ENCODE measurements at places on chromosomes 5 and 9.

GRCh38 chr5:149935431-149935901 is 9.1 kb downstream of the PDE6A start:
- ATAC-seq, result no peak

- no peak for ATAC-seq
These were observed 9.2 kb downstream of the INSYN2B start for GRCh38 chr5:169970911-169971765.

DNA sequence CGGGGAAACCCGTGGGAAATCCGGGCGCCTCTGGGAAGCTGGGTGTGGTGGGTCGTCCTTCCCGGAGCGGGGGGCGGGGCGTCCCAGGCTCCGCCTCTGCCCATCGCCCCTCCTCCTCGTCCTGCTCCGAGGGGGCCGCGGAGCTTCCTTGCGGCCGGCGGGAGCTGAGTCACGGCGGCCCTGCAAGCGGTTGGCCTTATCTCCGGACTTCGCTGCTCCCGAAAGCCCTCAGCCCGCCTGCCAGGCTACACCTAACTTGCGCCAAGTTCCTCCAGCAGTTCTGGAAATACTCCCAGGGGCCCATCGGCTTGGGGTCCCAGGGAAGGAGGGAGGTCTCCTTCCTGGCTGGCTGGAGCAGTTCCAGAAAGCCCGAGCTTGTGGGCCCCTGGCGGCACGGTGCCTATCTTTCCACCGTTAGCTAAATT is 54.1 kb upstream of the CDKN2AIPNL start:
- ATAC-seq, result peak; percentile 92

DNA sequence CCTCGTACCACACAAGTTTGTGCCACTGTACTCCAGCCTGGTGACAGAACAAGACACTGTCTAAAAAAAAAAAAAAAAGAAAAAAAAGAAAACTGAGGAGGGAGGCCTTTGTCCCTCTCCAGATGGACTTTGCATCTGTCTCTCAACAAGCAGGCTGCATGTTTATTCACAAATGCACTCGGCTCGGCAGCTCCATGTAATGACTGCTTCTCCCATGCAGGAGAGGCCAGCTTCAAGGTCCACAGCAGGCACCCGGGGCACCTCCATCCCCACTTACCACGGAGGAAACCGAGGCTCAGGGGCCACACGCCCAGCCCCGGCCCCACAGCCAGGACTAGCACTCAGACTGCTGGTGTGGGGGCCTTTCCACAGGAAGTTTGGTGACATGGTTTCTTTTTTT is 13.1 kb upstream of the NCS1 start:
- no peak for ATAC-seq

GRCh38 chr5:149228618-149229297 is 42.9 kb upstream of the AFAP1L1 start:
- ATAC-seq, result no peak

DNA sequence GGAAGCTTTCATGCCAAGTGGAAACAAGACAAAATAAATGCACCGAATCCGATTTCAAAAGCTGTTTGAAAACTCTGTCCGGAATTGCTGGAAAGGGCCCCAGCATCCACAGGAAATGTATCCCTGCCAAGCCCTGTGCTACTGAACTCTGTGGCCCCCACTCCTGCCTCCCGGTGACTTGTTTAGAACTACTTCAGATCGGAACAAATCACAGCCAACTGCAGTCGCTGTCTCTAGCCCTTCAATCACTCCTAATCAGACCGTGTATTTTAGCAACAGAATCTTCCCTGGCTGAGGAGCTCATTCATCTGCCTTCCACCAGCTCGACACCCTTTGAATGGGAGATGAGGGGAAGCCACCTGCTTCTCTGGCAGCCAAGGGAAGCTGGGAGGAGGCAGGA is 94.1 kb downstream of the KCNIP1 start:
- ATAC-seq, result no peak

DNA sequence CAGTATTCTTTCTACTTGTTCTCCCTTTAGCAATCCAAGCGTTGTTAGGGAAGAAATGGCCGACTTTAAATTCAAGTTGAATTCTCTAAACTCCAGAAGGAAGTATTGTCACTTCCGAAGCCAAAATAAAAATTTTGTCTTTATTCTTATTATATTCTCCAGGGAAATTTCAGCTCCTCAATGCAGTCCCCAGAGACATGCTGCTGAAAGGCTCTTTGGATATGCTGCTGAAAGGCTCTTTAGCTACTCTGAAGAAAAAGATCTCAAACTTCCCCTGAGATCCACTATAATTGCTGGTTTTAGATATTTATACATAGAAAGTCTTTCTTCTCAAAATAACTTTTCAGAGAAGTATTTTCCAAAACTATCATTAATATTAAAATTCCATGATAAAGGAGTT is 92.3 kb upstream of the PARP8 start:
- ATAC-seq, result no peak

- no peak for ATAC-seq
These were observed 798 bp downstream of the MEGF9 start for GRCh38 chr9:120713257-120714087.

DNA sequence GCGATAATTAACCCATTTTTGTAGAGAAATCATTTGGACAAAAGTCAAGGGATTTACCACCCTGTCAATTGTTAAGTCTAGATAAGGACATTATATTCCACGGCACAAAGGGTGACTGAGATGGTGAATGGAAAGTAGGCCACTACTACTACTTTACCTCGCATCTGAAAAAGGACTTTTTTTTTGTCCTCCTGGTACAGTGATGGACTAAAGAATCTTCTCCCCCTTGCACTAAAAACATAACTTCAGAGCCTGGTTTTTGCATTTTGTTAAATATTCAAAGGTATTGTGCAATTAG is 147.5 kb downstream of the EBF1 start:
- no peak for ATAC-seq

DNA sequence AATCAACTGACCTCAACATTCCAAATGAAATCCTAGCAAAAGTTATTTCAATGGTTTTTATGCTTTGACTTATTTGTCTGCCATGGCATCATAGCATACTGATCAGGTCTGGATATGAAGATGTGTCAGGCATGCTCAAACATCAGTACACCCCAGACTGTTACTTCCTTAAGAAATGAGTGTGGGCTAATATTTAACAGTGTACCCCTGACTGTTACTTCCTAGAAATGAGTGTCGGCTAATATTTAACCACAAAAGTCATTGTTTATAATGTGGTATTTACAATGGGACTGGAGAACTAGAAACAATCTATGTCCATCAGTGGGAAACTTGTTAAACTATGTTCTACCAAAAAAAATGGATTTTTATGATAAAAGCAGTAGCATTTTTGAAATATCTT is 38.1 kb upstream of the HNRNPA0 start:
- ATAC-seq, result no peak

GRCh38 chr5:154254896-154255295 is 64.4 kb downstream of the GALNT10 start:
- ATAC-seq, result no peak

DNA sequence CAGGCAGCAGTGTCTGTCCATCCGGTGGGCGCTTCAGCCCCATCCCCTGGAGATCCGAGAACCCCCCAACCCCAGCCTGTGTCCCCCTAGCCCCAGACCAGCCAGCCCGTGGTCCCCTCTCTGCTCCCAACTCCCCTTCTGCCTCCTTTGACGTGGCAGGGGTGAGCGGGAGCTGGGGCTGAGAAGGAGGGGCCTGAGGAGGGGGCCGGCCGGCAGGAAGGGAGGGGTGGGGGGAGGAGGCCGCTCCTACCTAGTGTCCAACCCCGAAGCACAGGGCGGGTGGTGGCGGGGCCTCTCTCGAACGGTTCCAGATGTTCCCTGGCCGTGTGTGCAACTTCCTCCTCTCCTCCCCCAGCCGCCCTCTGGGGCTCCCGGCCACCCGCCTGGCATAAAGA is 31.0 kb downstream of the GOLGA2 start:
- no peak for ATAC-seq

GRCh38 chr9:34211395-34211794 is 32.6 kb downstream of the UBAP1 start:
- no peak for ATAC-seq

DNA sequence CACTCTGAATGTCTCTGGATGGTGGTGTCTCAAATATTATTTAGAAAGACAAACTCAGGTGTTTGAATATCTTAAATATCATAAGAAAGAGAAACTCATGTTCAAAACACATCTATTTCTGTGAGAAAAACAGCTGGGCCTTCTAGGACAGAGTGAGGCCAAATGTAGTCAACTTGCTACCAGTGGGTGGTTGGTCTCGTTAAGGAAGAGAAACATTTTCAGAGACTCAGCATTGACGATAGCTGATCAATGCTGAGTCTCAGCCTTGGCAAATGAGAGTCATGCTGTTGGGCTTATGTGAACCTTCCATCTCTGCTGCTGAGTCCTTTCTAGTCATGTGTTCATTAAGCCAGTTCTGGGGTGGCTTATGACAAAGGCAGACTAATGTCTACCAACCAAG is 418.0 kb downstream of the CETN3 start:
- ATAC-seq, result no peak

- ATAC-seq, result no peak
These were observed 66.2 kb downstream of the PDE6A start for GRCh38 chr5:149878371-149878770.

DNA sequence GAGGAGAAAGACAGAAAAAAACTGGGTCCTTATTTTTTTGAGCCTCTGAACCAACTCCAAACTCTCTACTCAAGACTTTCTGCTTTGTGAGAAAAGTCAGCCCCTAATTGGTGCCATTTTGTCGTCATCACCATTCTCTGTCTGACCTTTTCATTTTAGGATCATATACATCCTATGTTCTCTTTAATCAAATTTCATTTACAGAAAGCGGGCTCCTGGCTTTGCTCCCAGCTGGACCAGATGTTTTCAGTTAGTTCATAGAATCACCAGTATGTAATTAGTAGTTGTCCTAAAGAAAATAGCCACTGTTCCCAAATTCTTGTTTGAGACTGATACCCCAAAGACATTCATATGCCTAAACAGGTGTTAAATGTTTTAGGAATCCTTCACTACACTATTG is 28.6 kb upstream of the SLCO4C1 start:
- no peak for ATAC-seq

Measured in activated T-helper 17 cell treated with anti-CD3 and anti-CD28 coated beads, Interleukin-2, amount 50 U/mL, for 72 hours (primary cell).